ENCODE measurements at places on chromosomes 6 and 20.
A peak's percentile ranks its signal among the peaks of the same experiment; 100 is the strongest.

GRCh38 chr6:33490198-33490597 lies 35.8 kb downstream of the ZBTB9 start:
- DNase-seq: no peak

DNA sequence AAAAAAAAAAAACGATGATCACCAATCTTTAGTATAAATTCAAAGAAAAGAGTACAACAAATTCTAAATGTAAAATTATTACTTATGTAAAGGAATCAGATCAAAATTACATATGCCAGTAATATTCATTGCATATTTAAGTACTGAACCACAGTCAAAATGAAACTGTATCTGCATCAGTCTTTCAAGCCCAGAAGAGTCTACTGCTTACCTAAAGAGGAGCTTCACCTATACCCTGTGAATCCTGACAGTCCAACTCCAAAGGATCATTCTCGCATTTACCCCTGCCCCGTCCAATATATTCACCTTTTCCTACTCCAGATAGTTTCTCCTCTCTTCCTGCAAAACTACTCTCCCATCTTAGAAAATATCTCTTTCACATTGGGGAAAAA lies 9.2 kb downstream of the ATG5 start:
- no peak for DNase-seq

DNA sequence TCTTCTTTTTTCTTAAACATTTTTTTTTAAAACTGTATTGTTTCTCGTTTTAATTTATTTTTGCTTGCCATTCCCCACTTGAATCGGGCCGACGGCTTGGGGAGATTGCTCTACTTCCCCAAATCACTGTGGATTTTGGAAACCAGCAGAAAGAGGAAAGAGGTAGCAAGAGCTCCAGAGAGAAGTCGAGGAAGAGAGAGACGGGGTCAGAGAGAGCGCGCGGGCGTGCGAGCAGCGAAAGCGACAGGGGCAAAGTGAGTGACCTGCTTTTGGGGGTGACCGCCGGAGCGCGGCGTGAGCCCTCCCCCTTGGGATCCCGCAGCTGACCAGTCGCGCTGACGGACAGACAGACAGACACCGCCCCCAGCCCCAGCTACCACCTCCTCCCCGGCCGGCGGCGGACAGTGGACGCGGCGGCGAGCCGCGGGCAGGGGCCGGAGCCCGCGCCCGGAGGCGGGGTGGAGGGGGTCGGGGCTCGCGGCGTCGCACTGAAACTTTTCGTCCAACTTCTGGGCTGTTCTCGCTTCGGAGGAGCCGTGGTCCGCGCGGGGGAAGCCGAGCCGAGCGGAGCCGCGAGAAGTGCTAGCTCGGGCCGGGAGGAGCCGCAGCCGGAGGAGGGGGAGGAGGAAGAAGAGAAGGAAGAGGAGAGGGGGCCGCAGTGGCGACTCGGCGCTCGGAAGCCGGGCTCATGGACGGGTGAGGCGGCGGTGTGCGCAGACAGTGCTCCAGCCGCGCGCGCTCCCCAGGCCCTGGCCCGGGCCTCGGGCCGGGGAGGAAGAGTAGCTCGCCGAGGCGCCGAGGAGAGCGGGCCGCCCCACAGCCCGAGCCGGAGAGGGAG lies 580 bp downstream of the VEGFA start:
- peak; percentile 77 for DNase-seq

GRCh38 chr6:11767978-11768756 lies 10.4 kb downstream of the ADTRP start:
- no peak for DNase-seq

- peak; percentile 50 for DNase-seq
Measured at GRCh38 chr6:121436274-121436857, 920 bp downstream of the GJA1 start.

DNA sequence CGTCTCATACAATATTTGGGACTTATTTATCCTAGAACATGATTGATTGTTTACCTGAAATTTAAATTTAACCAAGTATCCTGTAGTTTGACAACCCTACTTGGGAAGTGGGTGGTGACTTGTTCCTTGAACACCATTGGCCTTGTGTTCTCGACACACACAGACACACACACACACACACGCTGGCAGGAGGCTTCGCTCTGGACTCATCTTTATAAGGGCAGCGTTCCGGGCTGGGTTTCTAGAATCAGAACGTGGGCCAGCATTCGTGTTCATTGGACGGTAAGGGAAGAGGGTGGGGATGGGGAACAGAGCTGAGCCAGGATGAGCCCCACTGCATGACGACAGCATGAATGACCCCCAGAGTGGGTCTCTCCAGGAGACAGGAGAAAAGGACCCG lies 16.2 kb upstream of the SSTR4 start:
- DNase-seq: no peak

DNA sequence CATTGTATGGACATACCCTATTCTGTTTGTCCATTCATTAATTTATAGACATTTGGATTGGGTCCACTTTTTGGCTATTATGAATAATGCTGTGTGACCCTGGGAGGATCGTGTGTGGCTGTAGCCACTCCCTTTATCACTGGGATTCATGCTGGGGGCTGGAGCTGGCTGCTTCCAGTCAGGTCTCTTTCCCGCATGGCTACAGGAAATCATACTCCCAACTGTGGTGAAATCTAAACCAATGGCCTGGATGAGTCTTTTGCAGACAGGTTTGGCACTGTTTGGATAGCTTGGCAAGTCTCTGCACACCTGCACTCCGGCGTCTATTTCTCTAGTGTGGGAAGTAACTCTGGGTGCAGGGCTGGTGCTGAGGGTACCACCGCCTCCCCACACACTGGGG lies 80.4 kb downstream of the RIN2 start:
- no peak for DNase-seq
